ENCODE measurements at places on chromosomes 3 and 15.

DNA sequence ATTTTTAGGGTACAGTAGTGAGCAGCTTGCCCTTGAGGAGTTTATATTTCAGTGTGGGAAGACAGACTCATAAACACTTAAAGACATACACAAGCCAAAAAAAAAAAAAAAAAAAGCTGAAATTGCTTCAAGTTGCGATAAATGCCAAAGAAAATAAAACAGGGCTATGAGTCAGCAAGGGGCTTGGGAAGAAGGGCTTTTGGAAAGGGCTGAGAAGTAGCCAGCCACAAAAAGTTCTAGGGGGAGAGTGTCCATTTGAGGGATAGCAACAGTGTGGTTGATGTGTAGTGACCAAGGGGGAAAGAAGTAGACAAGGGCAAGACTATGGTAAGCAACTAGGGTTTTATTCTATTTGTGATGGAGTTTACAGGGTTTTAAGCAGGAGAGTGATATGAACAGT is 185.5 kb downstream of the ADAMTS9 start:
- no peak for DNase-seq

- peak; percentile 62 for DNase-seq
These were observed 45.7 kb downstream of the POC1A start for GRCh38 chr3:52108302-52109232.

- DNase-seq: no peak
These were observed 44.9 kb downstream of the OXSR1 start for GRCh38 chr3:38210141-38210757.

- DNase-seq: peak; percentile 86
These were observed 44.6 kb downstream of the ZBTB38 start for GRCh38 chr3:141412936-141413354.

DNA sequence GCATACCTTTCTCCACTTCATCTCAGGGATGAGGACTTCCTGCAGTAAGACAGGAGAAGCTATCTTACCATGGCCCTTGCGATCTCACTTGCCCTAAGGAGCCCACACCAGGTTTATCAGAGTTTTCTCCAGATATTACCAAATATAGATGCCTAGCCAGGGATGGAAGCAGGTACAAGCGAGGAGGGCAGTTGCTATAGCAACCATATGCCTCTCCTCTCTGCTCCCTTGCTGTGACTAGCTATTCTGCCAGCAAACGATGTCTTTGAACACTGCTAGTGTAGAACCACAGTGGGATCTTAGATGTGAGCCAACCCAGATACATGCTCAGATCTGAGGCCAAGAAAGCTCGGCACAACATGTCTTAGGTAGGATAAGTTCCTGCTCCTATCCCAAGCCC is 33.9 kb downstream of the GRAMD2A start:
- peak; percentile 58 for DNase-seq

Measured in hippocampal formation (tissue), 2 donors.